NAMALWA (cell line): ENCODE measurements at places on chromosomes 11 and 22.

- no peak for DNase-seq
Observed at GRCh38 chr11:133913761-133914160, 43.0 kb downstream of the IGSF9B start.

DNA sequence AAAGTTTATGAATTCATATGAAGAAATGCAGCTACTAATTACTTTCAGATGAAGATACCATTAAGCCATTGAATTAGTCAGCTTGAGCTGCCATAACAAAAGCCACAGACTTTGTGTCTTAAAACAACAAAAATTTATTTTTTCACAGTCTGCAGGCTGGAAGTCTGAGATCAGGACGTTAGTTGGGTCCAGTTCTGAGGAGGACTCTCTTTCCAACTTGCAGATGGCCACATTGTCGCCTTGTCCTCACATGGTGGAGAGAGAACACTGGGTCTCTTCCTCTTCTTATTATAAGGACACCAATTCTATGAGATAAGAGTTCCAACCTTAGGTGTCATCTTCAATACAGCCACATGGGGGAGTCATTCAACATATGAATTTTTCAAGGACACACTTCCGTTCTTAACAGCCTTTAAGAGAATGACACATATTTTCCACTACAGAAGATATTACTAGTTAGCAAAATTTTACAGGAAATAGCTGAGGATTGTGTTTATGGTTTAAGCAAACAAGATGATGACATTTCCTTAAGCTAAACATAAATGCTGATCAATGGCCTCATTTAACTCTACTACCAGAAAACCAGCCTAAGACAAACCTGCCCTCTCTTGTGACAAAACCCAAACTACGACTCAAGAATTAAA lies 56.0 kb downstream of the DCUN1D5 start:
- peak; percentile 95 for DNase-seq

DNA sequence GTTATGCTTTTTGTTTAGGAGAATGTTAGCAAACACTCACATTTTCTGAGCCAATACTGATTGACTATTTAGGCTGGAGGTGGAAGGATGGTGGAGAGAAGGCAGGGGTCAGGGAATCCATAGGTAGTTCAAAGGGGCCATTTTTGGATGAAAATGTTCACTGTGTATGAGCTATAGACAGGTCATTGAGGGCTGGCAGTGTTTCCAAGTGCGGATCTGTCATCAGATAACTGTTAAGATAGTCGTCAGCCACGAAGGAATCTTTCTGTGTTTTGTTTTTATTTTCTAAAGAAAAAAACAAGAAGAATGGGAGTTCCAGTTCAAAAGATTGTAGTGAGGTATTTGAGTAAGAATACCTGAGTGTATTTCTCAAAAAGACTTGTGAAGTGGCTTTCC lies 3.1 kb downstream of the KCNJ5 start:
- DNase-seq = no peak

- no peak for DNase-seq
Observed at GRCh38 chr11:7677071-7677470, 3.8 kb upstream of the CYB5R2 start.
